Stimulated activated CD4-positive, alpha-beta T cell treated with anti-CD3 and anti-CD28 coated beads, Interleukin-1b, Interleukin-23, amount 100 ng/mL, for 24 hours (primary cell): ENCODE measurements at places on chromosomes 1 and 21.

GRCh38 chr21:33236766-33237165 is 7.0 kb downstream of the IFNAR2 start:
- DNase-seq, result no peak

DNA sequence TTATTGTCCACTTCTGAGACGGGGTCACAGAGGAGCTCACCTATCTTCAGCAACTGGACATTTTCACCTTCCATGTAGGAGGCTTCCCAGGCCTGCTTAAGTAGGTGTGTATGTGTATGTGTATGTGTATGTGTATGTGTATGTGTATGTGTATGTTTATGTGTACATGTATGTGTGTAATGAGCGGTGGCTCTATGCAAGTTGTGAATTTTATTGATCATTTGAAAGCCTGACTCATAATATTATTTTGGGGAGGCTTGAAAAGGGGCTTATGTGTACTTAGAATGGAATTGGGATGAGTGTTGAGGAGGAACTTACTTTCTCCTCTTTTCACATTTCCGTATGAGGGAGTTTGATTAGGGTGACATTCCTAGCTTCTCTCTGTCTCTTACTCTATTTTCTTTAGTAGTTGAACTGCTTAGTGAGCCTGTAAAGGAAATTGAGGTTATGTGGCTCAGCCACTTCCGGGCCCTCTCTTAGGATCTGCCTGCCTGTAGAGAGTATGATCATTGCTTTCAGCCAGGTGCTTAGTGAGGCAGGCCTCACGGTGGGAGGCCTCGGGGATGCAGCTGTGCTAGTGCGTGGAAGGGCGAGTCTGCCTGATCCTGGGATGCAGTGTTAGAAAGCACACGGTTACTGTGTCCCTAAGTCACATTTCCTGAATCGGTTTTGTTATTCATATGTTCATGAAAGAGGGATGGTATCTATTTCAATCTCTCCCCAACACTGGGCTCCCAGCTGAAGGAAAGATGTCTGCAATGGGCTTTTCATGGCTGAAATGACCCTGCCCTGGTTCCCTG is 61.0 kb downstream of the IER5 start:
- DNase-seq, result no peak

- no peak for DNase-seq
Observed at GRCh38 chr1:17935230-17935629, 172.4 kb upstream of the IGSF21 start.

DNA sequence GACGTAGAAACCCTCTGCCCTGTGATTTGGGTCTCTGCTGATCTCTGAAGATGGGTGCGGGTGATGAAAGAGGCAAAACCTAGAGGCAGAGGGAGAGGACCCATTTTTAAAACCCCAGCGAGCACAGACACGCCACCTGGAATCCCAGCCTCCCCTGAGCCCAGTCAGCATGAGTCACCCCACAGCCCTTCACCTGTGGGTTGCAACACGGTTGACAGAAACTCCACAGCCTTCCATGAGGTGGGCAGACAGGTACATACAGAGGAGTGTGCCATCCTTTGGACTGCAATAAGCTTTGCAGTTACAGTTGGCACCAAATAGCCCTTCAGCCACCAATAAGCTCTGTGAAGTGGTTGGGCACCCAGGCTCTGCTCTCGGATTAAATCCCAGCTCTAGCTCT is 2.1 kb upstream of the GRHL3 start:
- no peak for DNase-seq

DNA sequence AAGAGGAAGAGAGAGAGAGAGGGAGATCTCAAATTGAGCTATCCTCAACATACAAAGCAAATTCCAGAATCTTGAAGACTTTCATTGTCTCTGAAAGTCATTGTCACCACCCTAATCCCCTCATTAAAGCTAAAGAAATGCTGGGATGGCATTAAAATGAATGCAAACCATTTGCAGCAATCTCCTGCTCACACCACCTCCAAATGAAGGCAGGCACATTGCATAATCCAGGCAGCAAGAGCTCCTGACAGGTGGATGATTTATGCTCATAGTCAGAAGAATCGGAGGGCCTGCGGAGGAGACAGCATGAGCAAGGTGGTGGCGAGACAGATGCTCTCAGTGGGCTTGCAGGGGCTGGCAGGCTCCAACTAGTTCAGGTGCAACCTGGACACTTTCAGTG is 90.2 kb downstream of the ESRRG start:
- no peak for DNase-seq
